ENCODE measurements at places on chromosomes 13 and 19.

GRCh38 chr13:49494645-49495044, 1.1 kb upstream of the PHF11 start:
- DNase-seq = no peak

DNA sequence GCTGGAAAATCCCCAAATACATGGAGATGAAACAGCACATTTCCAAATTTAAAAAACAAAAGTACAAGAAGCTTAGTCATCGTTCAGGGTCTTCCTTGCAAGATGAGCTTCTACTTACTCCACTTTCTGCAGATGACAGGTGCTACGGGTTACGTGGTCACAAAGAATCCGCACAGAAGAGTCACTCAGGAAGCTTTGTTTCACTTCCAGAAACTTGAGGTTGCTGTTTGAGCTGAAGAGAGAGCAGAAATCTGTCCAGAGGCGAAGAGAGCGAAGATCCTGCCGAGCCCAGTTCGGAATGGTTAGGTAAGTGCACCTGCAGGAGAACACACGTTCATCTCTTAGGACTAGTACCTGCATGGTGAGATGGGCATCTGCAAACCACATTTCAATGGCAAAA, 9.4 kb downstream of the NLRP7 start:
- no peak for DNase-seq

DNA sequence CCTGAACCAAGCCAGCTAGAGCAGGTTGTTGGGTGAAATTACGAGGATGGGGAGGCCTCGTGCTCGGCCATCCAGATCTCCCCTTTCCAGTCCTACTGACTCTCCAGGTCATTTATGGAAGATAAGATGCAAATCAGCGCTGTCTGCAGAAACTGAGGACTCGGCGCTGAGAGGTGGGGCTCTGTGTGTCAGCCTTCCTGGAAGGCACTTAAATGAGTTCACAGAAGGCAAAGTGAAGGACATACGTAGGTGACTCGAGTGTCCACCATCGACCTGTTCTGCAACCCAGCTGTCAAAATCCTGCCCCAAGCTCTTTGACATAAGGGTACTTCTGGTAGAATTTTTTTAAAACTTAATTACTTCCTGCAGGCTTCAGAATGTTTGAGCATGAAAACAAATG, 86.4 kb downstream of the RAB20 start:
- no peak for DNase-seq

- DNase-seq = no peak
Measured at GRCh38 chr13:33578786-33579185, 239.2 kb upstream of the RFC3 start.

GRCh38 chr19:5172859-5173630, 167.6 kb downstream of the PTPRS start:
- DNase-seq = no peak

- DNase-seq = no peak
Measured at GRCh38 chr19:51599084-51599483, 28.0 kb downstream of the ZNF175 start.

- DNase-seq = no peak
Measured at GRCh38 chr19:38733241-38733492, 11.1 kb downstream of the CAPN12 start.

- no peak for DNase-seq
Measured at GRCh38 chr19:4018140-4018613, 10.6 kb downstream of the PIAS4 start.

DNA sequence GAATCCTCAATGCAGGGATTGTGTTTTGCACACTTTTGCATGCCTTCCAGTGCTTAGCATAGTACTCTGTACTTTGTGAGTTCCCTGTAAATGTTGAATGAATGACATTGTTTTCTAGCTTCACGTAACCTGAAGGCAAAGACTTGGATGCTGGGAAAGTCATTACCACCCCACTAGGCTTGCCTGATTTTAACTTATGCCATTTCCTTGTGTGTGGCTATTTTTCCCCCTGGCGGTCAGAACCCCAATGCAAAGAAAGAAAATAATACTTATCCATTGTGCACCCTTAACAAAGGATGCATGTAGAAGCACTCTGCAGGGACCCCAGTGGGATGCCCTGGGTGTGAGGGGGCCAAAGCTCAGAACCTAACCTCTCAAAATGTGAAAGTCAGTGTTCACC, 1.2 kb upstream of the ENOX1 start:
- DNase-seq = no peak

DNA sequence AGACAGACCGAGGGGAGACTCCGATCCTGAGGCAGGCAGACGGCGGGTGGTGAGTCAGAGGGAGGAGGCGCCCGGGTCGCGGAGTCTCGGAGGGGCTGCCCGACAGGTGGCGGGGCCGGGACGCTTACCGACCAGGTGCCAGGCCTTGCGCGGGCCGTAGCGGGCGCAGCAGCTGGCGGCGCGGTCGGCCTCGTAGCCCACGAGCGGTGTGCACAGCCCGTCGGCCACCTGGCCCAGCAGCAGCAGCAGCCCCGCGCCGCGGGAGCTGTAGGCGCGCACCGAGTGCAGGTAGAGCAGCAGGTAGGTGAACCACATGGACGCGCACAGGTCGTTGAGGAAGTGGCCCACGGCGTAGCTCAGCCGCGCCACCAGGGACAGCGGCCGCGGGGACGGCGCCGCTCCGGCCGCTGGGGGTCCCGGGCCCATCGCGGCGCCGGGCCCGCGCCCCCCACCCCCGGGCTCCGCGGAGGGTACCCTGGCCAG, 367 bp downstream of the MFSD12 start:
- DNase-seq = peak; percentile 73

Measured in activated naive CD4-positive, alpha-beta T cell treated with Interleukin-2 at 50 U/mL for 16 hours (primary cell).